IMR-90 (cell line): ENCODE measurements at places on chromosomes 16 and 17. TPM values are rescaled to one million over a fixed set of nuclear protein-coding genes. Genes with fewer than 3 reads are reported as not detected.
A peak's percentile ranks its signal among the peaks of the same experiment; 100 is the strongest.

GRCh38 chr16:68643227-68643626, 1.9 kb upstream of the CDH3 start:
- H3K4me3 ChIP-seq = no peak overlapping the region
- peaks cover 53% of the 10 kb centered on the region for H3K27me3 ChIP-seq
- H3K27ac ChIP-seq = no peak overlapping the region
- no peaks in the 10 kb centered on the region for H3K4me1 ChIP-seq
- no peaks in the 10 kb centered on the region for H3K36me3 ChIP-seq

- no peaks in the 10 kb centered on the region for H3K36me3 ChIP-seq
- H3K4me1 ChIP-seq = no peaks in the 10 kb centered on the region
- H3K27ac ChIP-seq = no peak overlapping the region
- no peak overlapping the region for H3K4me3 ChIP-seq
Observed at GRCh38 chr17:2778489-2778888, 17.7 kb upstream of the RAP1GAP2 start.

- no peaks in the 10 kb centered on the region for H3K27me3 ChIP-seq
- no peak overlapping the region for H3K27ac ChIP-seq
- no peaks in the 10 kb centered on the region for H3K4me1 ChIP-seq
- no peaks in the 10 kb centered on the region for H3K36me3 ChIP-seq
Observed at GRCh38 chr16:34758835-34759234, 1299.4 kb downstream of the TP53TG3F start.

GRCh38 chr17:21370430-21370829, 5.7 kb upstream of the KCNJ12 start:
- no peaks in the 10 kb centered on the region; the same call in 1 of the 2 replicates for H3K4me1 ChIP-seq
- peaks cover 62% of the 10 kb centered on the region for H3K27me3 ChIP-seq
- H3K36me3 ChIP-seq = no peaks in the 10 kb centered on the region
- no peak overlapping the region for H3K4me3 ChIP-seq

GRCh38 chr17:45874151-45874550, 20.2 kb upstream of the MAPT start:
- H3K27me3 ChIP-seq = peaks cover 11% of the 10 kb centered on the region
- no peak overlapping the region for H3K4me3 ChIP-seq
- no peaks in the 10 kb centered on the region for H3K36me3 ChIP-seq
- H3K4me1 ChIP-seq = no peaks in the 10 kb centered on the region
- H3K27ac ChIP-seq = no peak overlapping the region

- no peaks in the 10 kb centered on the region for H3K36me3 ChIP-seq
- DNase-seq = no peak
- H3K4me1 ChIP-seq = no peaks in the 10 kb centered on the region
- no peak overlapping the region for H3K27ac ChIP-seq
- H3K4me3 ChIP-seq = no peak overlapping the region
Observed at GRCh38 chr17:76641501-76641900, 2.1 kb downstream of the ST6GALNAC1 start.

GRCh38 chr17:63487014-63487339, 10.1 kb downstream of the ACE start:
- DNase-seq = no peak
- no peak overlapping the region for H3K4me3 ChIP-seq
- H3K27ac ChIP-seq = no peak overlapping the region

DNA sequence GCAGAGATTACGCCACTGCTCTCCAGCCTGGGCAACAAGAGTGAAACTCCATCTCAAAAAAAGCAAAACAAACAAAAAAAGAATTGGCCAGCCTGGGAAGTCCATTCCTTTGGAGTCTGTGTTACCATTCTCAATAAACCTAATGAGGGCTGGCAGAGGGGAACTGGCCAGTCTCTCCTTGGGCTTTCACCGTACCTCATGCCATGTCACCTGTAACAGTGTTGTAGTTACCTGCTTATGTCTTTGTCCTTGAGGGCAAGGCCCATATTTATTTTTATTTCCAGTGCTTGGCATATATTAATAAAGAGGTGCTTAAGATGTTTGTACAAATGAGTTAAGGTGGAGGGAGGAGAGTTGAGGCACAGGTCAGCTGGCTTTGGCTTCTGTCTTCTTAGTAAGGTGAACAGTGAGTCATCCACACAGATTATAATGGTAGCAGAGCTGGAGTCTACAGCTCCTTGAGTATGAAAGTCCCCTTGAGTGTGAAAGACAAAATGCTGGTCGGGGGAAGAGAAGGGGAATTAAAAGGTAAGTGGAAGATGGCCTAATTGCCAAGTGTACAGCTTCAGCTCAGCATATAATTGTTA, 8.4 kb downstream of the C1QBP start:
- H3K4me3 ChIP-seq = no peak overlapping the region
- peaks cover 8% of the 10 kb centered on the region for H3K4me1 ChIP-seq
- DNase-seq = no peak
- no peaks in the 10 kb centered on the region for H3K27me3 ChIP-seq

GRCh38 chr17:1173432-1174262, 6.1 kb downstream of the ABR start:
- H3K36me3 ChIP-seq = peaks cover 6% of the 10 kb centered on the region; the same call in 1 of the 2 replicates
- no peak overlapping the region for H3K27ac ChIP-seq
- no peak for DNase-seq

DNA sequence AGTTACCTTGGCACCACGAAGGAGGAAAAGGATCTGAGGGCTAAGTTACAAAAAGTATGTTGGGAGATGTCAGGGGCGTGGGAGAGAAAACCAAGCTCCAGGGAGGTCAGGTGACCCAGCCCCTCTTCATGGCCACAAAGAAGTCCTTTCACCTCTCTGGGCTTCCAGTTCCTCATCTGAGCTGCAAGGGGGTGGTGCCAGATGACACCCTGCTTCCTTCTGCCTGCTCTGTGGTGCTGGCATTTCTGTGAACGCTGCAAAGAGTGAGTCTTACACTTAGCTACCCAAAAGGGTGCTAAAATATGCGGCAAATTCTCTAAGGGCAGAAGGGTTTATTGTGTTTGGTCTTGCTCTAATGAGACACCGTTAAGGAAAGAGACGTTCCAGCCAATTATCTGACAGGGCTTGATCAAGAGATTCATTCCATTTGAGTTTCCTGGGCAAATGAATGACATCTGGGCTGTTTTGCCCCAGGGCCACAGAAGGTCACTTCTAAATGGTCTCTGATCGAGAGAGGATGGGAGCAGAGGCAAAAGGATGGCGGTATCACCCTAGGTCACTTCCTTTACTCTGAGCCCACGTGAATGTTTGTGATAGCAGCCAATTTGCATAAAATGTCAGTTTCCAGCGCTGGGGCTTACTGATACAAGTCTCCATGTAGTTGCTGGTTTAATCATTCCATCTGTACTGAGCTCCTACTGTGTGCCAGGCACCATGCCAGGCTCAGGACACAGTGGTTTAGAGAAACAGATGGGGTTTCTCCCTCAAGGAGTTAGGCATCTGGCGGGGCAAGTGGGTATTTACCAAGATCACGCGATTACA, 210.2 kb downstream of the KATNIP start:
- peaks cover 6% of the 10 kb centered on the region for H3K4me1 ChIP-seq
- DNase-seq = no peak
- no peaks in the 10 kb centered on the region for H3K27me3 ChIP-seq

GRCh38 chr17:65785109-65785508, 223.7 kb upstream of the AXIN2 start:
- peak; percentile 97 for DNase-seq
- H3K27ac ChIP-seq = peak overlapping the region; percentile 11; the same call in 1 of the 2 replicates
- H3K4me1 ChIP-seq = peaks cover 4% of the 10 kb centered on the region; the same call in 1 of the 2 replicates
- no peaks in the 10 kb centered on the region for H3K27me3 ChIP-seq
- no peak overlapping the region for H3K4me3 ChIP-seq
- no peaks in the 10 kb centered on the region for H3K36me3 ChIP-seq

GRCh38 chr17:49952912-49953497, 16.0 kb upstream of the DLX4 start:
- H3K27ac ChIP-seq = no peak overlapping the region
- DNase-seq = no peak
- H3K27me3 ChIP-seq = peaks cover 75% of the 10 kb centered on the region
- no peaks in the 10 kb centered on the region for H3K4me1 ChIP-seq
- no peak overlapping the region for H3K4me3 ChIP-seq

DNA sequence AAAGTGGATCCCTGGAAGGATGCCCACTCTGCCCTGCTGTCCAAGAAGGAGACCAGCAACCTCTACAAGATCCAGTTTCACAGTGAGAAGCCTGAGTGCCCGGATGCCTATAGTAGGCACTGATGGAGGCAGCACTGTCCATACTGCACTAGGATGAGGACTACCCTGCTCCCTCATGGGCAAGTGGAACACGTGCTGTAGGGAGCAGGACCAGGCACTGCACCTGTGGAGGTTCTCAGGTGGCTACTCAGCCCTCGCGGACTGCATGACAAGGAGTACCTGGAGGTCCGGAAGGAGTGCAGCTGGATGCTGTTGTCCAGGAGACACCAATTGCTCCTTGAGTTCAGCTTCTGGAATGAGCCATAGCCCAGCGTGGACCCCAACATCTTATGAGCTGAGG, 146.1 kb upstream of the NLRP1 start:
- no peaks in the 10 kb centered on the region for H3K27me3 ChIP-seq
- no peak for DNase-seq
- H3K4me1 ChIP-seq = no peaks in the 10 kb centered on the region

GRCh38 chr16:47144559-47144877, 773 bp upstream of the NETO2 start:
- H3K36me3 ChIP-seq = no peaks in the 10 kb centered on the region
- no peaks in the 10 kb centered on the region for H3K4me1 ChIP-seq
- DNase-seq = no peak

DNA sequence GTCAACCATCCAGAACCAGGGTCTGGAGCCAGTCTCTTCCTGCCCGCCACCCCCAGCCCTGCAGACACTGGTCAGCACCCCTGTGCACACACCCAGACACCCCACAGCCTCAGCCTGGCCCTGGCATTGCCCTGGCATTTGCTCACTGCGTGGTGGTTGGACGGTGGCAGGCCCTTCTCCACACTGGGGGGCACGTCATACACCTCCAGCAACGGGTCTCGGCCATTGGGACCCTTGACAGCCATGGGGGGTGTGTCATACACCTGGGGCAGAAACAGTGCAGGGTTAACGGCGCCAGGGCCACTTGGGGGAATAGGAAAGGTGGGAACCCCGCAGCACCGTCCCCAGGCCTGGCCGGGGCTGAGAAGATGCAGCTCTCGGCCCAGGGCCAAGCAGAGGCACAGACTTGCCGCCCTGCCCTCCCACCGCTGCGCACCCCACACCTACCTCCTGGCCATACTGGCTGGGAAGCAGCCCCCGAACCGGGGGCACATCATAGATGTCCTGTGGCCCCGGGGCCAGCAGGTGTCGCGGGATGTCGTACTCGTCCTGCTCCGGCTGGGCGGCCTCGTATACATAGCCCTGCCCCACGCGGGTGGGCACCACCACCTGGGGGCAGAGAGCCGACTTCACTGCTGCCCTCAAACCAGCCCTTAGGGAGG, 14.6 kb downstream of the BCAR1 start:
- no peak overlapping the region for H3K4me3 ChIP-seq
- H3K36me3 ChIP-seq = peaks cover 71% of the 10 kb centered on the region
- no peaks in the 10 kb centered on the region for H3K27me3 ChIP-seq
- peaks cover 33% of the 10 kb centered on the region for H3K4me1 ChIP-seq

DNA sequence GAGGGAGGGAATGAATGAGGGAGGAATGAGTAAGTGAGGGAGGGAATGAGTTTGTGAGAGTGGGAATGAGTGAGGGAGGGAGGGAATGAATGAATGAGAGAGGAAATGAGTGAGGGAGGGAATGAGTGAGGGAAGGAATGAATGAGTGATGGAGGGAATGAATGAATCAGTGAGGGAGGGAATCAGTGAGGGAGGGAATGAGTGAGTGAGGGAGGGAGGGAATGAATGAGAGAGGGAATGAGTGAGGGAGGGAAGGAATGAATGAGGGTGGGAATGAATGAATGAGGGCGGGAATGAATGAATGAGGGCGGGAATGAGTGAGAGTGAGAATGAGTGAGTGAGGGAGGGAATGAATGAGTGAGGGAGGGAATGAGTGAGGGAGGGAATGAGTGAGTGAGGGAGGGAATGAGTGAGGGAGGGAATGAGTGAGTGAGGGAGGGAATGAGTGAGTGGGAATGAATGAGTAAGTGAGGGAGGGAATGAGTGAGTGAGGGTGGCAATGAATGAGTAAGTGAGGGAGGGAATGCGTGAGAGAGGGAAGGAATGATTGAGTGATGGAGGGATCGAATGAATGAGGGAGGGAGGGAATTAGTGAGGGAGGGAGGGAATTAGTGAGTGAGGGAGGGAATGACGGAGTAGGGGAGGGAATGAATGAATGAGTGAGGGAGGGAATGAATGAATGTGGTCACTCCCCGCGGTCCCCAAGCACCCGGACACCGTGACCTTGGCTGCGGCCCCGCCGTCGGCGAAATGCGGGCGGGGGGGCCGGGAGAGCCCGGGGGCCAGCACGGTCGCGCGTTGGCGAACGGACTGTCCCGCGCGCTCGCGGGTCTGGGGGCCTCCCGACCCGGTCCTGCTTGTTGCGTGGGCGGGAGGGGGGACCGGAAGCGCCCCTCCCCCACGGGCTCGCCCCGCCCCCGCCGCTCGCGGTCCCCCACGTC, 1.1 kb upstream of the UBE2I start:
- peak overlapping the region; percentile 27 for H3K27ac ChIP-seq
- peaks cover 11% of the 10 kb centered on the region; the same call in 1 of the 2 replicates for H3K36me3 ChIP-seq
- peak; percentile 16 for DNase-seq
- no peaks in the 10 kb centered on the region for H3K27me3 ChIP-seq
- H3K4me3 ChIP-seq = peak overlapping the region; percentile 36

DNA sequence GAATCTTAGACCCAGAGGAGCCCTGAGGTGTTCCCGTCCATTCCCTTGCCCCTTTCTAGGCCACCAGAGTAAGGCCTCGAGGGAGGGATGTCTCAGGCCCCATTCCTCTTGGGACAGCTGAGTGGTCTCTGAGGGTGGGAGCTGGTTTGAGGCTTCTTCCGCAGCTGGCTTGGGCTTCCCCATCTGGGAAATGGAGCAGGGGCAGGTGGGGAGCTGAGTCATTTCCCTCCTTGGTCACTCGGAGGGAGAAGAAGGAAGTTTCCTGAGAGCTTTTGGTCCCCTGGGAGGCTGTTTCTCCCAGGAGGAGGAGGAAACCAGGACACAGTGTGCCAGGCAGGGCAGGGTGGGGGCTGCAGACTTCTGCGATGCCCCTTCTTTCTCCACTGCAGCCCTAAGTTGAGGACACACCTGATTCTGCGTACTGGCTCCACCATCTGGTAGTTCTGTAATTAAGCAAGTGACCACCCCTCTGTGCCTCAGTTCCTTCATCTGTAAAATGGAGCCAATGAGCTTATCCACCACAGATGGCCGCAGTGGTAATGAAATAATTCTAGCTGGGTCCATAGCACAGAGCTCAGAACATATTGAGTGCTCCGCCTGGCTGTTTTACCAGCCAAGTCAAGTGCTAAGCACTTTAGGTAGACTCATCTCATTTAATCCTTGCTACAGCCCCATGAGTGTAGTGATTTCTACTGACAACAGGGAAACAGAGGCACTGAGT, 1.6 kb upstream of the KCNJ12 start:
- peaks cover 4% of the 10 kb centered on the region; the same call in 1 of the 2 replicates for H3K4me1 ChIP-seq
- peaks cover 66% of the 10 kb centered on the region for H3K27me3 ChIP-seq
- H3K36me3 ChIP-seq = no peaks in the 10 kb centered on the region
- no peak for DNase-seq

The TMEM204 gene
- 7.0 and 7.2 TPM in 2 replicates for total RNA-seq

The CLDN7 gene
- total RNA-seq = 0.56 and 1.4 TPM in 2 replicates

The TBC1D26 gene
- total RNA-seq = not detected in 2 replicates

The KRTAP1-1 gene
- total RNA-seq = 0.83 and 0.90 TPM in 2 replicates

The WNT9B gene
- total RNA-seq = not detected in 2 replicates

The SCPEP1 gene
- total RNA-seq = 16.5 and 16.7 TPM in 2 replicates

The ITGAL gene
- total RNA-seq = not detected in 2 replicates

The KRTAP2-3 gene
- 1.4 TPM in 2 replicates for total RNA-seq
